ENCODE measurements at places on chromosomes 16 and 17.

DNA sequence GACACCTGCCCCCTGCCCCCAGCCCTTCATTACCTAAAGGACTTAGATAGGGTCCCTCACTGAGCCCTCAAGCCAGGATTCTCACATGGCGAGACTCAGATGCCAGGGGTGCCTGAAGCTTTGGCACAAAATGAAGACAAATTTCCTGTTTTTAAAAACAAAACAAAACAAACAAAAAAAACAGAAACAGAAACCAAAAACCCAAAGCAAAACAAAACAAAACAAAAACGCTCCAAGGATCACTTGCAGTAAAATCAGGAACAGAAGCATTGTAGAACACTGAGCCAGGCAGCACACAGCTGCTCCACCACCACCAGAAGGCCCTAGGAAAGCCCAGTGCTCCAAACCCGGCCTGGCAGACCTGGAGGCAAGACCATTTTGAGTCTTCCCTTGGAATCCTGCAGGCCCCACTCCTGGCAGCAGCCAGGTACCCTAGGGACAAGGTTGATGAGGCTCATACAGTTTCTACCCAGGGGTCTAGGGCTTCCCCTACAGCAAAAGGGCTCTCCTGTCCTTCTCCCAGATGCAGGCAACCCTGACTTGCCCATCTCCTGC is 20.8 kb downstream of the MYO18A start:
- DNase-seq = no peak

DNA sequence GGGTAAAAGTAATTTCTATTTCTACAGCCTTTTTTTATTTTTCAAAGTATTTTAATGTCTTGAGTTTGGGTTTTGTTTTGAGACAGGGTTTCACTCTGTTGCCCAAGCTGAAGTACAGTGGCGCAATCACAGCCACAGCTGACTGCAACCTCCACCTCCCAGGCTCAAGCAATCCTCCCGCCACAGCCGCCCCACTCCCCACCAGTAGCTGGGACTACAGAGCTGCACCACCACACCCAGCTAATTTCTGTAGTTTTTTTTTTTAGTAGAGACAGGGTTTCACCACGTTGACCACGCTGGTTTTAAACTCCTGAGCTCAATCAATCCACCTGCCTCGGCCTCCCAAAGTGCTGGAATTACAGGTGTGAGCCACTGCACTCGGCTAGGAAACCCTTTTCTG is 44.0 kb downstream of the TUBD1 start:
- DNase-seq = no peak

- DNase-seq = no peak
Measured at GRCh38 chr17:20926532-20926931, 116.3 kb downstream of the USP22 start.

GRCh38 chr17:17682293-17682736 is 1.1 kb downstream of the RAI1 start:
- DNase-seq = no peak

- DNase-seq = no peak
Measured at GRCh38 chr16:69762814-69763598, 874 bp downstream of the WWP2 start.

- DNase-seq = no peak
Measured at GRCh38 chr17:30332057-30332542, 1.8 kb downstream of the TMIGD1 start.

DNA sequence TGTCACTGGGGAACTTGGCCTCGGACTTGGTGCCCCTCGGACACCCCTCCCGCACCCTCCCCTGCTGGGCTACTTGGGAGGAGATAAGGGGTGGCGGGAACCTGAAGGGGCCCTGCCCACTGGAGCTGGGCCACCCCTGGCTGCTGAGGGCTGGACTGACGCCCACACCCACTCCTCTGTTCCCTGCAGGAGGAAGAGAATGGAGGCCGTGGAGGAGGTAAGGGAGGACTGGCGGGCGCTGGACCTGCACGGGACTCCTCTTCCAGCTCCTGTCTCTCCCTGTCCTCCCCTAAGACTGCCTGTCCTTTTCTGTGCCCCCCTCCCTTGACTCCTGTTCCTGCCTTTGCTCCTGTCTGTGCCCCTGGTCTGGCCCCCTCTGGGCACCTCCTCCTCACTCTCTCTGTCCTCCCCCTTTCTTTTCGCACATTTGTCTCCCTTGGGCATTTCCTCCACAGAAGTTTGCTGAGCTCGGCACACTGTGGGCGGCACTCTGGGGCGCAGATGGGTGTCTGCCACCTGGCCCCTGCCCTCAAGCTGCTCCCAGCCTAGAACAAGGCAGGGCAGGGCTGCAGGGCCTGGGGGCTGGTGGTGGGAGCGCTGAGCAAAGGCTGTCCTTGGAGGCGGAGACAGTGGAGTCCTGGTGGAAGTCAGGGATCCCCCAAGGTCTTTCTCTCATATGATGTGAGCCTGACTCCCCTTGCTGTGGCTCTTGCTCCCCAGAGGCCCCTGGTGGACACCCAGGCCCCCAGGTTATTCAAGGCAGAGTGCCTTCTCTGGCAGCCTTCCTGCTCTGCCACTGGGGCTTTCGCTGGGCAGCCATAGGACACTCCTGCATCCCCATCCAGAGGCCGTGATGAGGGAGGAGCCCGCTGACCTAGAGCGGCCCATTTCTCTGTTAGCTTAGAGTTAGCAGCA is 32.7 kb downstream of the ARHGAP23 start:
- DNase-seq = no peak

- DNase-seq = no peak
Measured at GRCh38 chr16:89020925-89021595, 44.1 kb upstream of the CBFA2T3 start.

DNA sequence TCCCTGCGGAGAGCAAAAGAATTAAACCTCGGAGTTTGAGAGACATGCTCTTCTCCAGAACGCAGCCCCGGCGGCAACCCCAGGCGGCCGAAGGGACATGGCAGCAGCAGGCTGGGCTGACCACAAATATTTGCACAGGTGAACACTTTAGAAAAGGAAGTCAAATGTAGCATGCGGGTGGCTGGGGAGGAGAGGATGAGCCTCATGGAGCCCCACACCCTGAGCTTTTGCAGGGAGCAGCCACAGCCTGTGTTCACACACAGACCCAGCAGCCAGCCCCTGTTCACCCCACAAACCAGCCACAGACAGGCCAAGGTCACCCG is 17.8 kb downstream of the HS3ST6 start:
- DNase-seq = no peak

GRCh38 chr16:72657791-72658190 is 390.1 kb downstream of the ZFHX3 start:
- no peak for DNase-seq

- DNase-seq = no peak
Measured at GRCh38 chr17:77717941-77718668, 240.4 kb upstream of the TNRC6C start.

DNA sequence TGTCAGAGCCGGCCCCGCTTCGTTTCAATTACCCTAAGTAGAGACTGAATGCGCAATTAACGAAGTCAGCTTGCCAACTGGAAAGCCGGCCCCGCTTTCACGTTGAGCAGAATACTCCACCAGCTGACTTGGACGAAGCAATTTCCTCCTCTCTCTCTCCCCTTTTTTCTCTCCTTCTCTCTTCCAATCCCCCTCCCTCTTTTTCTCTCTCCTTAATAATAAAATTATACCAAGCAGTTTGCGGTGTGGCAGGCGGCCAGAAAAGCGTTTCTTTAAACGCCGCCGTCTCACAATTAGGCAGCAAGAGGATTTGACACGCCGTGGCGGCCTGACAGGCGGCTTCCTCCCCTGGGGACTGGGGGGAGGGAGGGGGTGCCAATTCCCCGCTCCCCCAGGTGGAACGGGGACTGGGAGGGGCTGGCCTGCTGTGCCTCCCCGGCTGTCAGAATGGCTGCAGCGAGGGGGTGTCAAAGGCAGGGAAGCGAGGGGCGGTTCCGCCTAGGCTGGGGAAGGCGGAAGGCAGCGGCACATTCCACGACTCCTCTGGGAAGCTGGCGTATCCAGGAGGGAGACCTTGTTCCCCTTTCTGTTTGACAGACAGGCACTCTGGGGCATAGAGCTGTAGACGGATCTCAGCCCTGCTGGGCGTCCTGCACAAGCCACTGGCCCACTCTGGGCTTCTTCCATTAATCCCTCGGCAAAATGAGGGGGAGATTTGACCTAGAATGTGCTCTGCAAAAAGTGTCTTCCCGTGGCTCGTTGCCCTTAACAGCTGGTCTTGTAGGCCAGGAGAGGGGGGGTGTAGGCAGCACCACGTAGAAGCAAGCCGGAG is 52.7 kb downstream of the SREBF1 start:
- DNase-seq = no peak

DNA sequence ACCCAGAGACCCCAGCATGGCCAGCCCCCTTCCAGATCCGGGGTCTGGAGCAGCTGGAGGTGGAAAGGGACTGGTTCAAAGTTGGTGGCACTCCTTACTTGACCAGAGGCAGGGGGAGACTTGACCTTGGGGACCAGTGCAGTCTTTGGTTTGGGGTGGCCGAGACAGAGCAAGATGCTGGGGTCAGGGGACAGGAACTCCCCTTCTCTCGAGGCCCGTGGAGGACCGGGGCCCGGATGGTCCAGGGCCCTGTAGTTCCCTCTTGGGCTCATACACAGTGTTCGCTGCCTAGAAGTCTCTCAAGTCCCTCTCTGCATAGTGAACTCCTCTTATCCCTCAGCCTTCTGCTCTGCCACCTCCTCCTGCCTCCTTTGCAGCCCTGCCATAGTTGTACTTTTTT is 601 bp upstream of the PRSS33 start:
- DNase-seq = no peak

- DNase-seq = no peak
Measured at GRCh38 chr17:63998721-63999679, 849 bp downstream of the PRR29 start.

- DNase-seq = no peak
Measured at GRCh38 chr17:823501-823902, 41.3 kb downstream of the MRM3 start.

GRCh38 chr17:34283571-34283970 is 2.0 kb upstream of the CCL11 start:
- no peak for DNase-seq

GRCh38 chr17:34913001-34913400 is 48.3 kb downstream of the CCT6B start:
- no peak for DNase-seq

- peak; percentile 85 for DNase-seq
Measured at GRCh38 chr17:75904749-75905521, at the start of gene MRPL38. Gene MRPL38, minus strand, starts transcription at chr17:75904884. Its CDS starts 9 bp downstream, at chr17:75904875.

DNA sequence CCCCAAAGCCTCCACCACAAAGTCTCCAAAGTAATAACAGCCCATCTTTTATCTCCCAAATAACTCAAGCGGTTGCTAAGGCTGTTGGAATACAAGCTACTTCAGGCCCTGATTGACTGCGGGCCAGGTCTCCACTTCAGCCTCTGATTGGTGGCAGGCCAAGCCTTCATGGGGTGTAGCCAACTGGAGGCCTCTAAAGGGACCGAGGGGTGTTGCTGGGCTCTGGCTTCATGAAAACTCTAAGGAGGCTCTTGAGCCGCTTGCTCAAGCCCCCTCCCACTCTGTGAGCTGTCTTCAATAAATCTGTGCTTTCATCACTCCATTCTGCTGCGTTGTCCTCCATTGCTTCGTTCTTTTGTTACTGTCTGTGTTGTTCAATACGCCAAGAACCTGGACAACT is 487.2 kb downstream of the XYLT1 start:
- DNase-seq = no peak

- no peak for DNase-seq
Measured at GRCh38 chr16:6382924-6383459, 949.7 kb upstream of the RBFOX1 start.

DNA sequence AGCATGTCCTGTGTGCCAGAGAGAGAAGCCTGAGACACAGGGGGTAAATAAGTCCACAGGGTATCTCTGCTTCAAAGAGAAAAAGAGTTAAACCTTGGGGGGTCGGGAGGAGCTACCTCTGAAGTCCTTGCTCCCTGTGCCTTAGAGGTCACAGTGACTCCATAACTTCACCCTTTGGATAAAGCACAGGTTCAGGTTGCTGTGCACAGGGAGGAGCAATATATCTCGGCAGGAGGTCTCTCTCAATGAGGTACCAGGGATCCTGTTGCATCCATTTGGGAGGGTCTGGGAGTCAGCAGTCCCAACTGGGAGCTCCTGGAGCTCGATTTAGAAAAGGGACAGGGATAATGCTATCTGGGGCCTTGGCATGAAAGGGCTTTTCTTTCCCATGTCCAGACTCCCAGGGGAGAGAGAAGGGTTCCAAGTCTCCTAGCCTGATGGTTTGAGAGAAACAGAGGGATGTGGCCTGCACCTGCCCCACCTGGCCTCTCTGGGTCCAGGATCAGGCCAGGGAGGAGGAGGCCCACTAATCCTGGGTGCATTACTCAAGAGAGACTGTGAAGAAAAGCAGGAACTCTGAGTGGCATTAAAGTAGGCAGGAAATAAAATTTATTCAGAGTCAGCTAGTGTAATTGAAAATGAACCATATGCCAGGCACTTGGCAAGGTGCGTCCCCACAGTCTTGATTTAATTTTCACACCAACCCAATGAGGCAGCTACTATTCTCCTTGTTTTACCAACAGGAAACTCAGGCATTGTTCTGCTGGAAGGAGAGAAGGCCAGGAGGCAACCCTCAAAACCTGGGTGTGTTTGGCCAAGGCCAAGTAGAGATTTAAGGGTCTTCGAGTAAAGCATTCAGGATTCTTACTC is 40.7 kb downstream of the CUEDC1 start:
- DNase-seq = no peak

- no peak for DNase-seq
Measured at GRCh38 chr16:31460582-31461002, 1.3 kb downstream of the ARMC5 start.

DNA sequence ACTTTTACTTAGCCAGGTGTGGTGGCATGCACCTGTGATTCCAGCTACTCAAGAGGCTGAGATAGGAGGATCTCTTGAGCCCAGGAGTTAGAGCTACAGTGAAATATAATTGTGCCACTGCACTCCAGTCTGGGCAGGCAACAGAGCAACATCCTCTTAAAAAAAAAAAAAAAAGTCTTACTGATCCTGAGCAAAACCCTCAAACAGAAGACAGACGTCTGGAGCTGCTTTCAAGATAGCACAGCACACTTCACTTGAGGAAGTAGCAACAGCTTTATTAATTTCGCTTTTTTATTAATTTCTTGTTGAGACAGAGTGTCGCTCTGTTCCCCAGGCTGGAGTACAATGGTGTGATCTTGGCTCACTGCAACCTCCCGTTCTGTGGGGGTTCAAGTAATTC is 10.2 kb upstream of the GGA2 start:
- DNase-seq = no peak

GRCh38 chr17:57480438-57481196 is 224.3 kb downstream of the MSI2 start:
- no peak for DNase-seq

GRCh38 chr17:74478420-74479100 is 12.1 kb downstream of the CD300A start:
- no peak for DNase-seq

- no peak for DNase-seq
Measured at GRCh38 chr16:4700997-4701743, 7.8 kb downstream of the NUDT16L1 start.

All from right renal pelvis (tissue), 4 donors.